Caco-2 (cell line): ENCODE measurements at places on chromosomes 16 and 17. TPM values are rescaled to one million over a fixed set of nuclear protein-coding genes. Genes with fewer than 3 reads are reported as not detected.

DNA sequence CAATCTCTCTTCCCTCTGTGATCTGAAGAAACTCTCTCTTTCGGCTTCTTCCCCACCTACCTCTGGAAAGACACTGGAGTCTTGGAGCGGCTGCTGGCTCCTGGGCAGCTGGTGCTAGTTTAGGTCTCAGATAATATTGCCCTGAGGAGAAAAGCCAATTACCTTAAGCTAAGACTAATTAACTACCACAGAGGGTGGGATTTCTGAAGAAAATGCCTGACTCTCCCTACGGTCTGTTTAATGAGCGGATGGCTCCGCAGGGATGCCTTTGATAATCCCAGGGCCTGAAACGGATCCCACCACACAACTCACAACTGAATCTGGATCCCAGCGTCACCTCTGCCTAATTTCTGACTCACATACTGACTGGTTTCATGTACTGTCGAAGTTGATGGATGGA is 127.0 kb upstream of the NLRP1 start:
- DNase-seq = no peak

DNA sequence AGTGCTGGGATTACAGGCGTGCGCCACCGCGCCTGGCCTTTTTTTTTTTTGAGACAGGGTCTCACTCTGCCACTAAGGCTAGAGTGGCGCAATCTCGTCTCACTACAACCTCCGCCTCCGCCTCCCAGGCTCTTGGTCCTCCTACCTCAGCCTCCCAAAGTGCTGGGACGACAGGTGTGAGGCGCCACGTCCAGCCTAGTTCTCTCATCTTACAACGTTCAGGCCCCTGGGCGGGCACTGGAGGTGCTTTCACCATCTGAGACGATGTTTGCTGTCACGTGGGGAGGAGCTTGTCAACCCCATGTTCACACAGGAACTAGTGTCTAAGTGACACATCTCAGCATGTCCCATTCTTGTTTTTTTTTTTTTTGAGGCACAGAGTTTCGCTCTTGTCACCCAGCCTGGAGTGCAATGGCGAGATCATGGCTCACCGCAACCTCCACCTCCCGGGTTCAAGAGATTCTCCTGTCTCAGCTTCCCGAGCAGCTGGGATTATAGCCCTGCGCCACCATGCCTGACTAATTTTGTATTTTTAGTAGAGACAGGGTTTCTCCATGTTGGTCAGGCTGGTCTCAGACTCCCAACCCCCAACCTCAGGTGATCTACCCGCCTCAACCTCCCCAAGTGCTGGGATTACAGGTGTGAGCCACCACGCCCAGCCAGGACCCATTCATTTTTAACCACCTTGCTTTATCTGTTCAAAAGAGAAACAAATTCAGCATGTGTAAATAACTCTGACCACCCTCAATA is 5.2 kb upstream of the FANCA start:
- no peak for DNase-seq

- DNase-seq = peak; percentile 91
Measured at GRCh38 chr16:66152823-66153393, 213.6 kb upstream of the CDH5 start.

- DNase-seq = no peak
Measured at GRCh38 chr16:51045186-51045585, 105.9 kb downstream of the SALL1 start.

GRCh38 chr16:4805231-4805630 is 2.8 kb upstream of the ROGDI start:
- no peak for DNase-seq

DNA sequence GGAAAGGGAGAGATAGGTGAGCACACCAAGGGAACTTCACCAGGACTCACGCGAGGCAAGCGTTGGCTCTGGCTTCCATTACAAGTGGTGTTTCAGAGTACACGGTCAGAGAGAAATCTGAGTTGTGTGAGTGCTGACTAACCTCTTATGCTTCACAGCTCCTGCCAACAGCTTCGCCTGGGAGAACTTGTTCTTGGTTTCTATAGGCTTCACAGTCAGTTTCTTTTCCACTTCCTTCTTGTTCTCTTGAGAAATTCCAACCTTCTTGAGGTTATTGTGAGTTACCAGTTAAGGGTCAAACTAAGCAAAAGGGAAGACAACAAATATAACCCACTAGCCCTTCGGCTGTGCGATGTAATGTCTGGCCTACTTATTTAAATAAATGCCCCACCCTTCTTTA is 18.9 kb downstream of the PSME3IP1 start:
- no peak for DNase-seq

DNA sequence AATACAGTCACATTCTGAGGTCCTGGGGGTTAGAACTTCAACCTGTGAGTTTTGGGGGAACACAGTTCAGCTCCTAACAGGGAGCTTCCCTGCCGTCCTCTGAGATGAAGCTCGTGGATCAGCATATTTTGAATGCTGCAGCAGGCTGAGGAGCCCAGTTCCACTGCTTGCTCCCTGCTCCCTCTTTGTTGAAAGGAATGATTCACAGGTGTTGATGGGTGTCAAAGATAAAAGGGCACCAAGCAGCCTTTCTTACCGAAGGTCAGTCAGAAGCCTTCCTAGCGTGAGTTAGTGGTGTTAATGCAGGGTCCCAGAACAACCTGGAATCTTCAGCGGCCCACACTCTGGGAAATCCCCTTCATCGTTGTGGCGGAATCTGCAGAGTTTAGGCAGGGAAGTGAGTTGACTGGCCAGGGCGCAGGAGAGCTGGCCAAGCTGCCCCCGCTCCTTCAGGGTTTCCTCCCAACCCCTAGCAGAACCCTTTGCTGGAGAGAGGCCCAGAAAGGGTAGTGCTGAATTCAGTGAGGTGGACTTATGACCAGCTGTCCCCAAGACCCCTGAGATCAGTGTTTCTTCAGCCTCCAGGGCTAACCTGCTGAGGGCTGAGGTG is 114.8 kb downstream of the GNAO1 start:
- peak; percentile 24 for DNase-seq

DNA sequence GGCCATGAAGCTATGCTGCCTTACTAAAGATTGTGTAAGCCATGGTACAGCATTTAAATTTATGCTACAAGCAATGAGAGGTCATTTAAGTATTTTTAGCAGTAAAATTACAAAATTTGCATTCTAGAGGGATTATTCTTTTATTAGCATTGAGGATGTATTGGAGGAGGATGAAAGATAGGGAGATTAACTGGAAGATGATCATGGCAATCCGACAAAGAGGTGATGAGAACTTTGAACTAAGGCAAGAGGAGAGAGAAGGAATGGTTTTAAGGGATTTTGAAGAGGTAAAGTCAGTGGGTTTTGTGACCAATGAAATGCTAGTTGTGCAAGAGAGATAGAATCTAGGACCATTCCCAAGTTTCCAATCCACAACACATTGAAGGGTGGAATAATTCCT is 129.9 kb downstream of the SNX11 start:
- DNase-seq = no peak

DNA sequence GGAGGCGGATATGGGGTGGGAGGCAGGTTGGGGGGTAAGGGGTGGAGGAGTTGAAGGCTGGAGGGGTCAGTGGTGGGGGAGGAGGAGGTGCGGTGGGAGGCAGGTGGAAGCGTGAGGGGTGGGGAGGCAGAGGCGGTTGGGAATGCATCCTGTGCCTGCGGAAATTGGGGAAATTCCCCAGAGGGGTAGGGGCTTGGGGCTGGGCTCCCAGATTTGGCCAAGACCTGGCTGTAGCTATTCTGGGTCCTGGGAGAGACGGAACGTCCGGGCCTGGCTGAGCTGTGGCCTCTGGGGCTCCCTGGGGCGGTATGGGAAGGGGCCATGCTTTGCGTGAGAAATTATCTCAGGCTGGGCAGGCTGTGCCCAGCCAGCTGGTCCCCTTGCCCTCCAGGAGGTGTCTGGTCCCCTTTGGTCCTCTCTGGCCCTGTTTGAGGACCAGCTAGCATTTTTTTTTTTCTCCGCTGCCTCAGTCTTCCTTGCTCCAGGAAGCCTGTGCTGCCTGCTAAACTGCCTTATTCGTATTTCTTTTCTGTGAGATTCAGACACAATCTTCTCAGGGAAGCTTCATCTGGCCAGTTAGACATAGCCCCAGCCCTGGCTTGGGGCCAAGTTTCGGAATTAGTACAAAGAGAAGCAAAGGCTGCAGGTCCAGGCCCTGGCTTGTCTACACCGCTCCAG is 7.3 kb upstream of the TRPV2 start:
- DNase-seq = no peak

DNA sequence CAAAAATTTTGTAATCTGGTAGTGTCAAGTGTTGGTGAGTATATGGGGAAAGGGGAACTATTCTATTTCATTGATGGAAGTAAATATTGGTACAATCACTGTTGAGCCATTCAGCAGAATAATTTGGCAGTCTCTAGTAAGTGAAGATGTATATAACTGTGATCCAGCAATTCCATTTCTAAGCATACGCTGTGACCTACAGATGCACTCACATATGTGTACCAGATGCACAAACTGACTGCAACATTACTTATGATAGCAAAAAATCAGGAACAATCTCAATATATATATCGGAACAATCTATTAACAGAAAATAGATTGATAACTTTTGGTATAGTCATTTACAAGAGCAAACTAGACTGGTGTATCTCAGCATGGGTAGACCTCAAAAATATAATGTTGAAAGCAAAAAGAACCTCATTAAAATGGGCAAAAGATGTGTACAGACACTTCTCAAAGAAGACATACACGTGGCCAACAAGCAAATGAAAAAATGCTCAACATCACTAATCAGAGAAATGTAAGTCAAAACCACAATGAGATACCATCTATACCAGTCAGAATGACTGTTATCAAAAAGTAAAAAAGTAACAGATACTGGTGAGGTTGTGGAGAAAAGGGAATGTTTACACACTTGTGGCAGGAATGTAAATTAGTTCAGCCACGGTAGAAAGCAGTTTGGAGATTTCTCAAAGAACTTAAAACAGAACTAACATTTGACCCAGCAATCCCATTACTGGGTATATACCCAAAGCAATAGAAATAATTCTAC is 20.7 kb downstream of the ADAP2 start:
- no peak for DNase-seq

GRCh38 chr17:66934040-66934439 is 30.5 kb upstream of the CACNG4 start:
- no peak for DNase-seq

GRCh38 chr17:39231091-39231561 is 5.4 kb upstream of the STAC2 start:
- no peak for DNase-seq

DNA sequence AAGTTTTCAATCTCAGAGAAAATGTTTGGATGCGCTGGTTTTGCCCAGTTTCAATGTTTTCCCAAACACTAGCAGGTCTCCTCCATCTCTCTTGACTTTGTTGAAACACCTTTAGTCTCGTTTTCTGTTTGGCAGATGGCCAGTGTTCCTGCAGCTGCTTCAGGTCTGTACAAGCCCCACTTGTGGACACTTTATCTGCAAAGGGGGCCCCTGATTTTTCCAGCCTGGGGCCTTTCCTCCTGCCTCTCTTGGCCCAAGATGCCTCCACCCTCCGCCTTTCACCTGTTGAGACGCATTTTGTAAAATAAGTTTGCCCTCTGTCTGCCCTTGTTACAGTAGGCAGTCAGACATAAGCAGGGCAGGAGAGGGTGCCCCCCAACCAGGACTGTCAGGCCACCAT is 21.8 kb upstream of the PRM1 start:
- no peak for DNase-seq

DNA sequence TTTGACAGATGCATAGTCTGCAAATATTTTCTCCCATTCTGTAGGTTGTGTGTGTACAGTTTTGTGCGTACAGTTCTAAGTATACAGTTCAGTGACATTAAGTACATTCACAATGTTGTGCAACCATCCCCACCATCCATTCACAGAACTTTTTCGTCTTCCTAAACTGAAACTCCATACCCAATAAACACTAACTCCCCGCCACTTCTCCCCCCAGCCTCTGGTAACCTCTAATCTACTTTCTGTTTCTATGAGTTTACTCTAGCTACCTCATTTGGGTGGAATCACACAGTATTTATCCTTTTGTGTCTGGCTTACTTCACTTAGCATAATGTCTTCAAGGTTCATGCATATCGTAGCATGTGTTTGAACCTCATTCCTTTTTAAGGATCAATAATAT is 14.3 kb downstream of the PIK3R5 start:
- no peak for DNase-seq

DNA sequence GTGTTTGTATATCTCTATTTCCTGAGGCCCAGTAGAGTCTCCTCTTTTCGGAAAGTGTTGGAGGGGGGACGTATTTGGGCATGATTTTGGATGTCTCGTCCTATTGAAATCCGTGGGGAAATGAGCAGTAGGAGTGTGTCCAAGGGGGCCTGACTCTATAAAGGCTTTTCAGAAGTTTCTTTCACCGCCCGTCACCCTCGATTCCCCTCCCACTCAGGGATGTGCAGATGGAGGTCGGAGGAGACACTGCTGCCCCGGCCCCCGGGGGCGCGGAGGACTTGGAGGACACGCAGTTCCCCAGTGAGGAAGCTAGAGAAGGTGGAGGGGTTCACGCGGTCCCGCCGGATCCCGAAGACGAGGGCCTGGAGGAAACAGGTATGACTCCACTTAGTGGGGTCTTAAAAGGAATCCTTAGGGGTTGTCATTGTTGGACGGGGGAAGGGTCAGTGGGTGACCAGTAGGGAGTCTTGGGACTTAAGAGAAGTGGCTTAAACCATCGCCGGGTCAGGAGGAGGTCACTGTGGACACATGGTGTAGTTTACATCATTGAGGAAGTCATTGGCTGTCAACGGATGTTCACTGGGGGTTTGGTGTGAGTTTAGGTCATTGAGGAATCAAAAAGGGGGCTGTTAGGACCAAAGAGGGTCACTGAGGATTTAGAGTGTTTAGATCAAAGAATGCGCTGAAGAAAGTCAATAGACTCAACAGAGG is 424 bp downstream of the MON1B start:
- DNase-seq = peak; percentile 38

GRCh38 chr16:30896889-30897733 is 697 bp downstream of the CTF1 start:
- peak; percentile 58 for DNase-seq

DNA sequence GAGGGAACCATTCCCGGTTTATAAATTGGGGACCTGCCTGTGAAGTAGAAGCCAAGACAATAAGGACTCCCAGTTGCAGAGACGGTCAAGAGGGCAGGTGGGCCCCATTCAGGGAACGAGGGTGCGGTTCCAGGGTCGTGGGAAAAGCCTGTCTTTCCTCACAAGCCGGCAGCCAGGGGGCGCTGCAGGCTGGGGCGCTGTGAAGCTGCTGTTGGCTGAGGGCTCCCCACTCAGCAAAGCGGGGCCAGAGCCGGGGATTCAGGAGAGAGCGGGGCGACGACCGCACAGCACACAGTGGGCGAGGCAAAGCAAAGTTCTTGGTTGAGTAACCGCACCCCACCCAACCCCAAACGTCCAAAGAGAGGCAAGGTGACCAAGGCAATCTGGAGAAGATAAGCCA is 24.9 kb downstream of the CDRT15 start:
- no peak for DNase-seq

GRCh38 chr16:78252757-78253156 is 153.3 kb downstream of the WWOX start:
- DNase-seq = no peak

MMP2 gene
- total RNA-seq = 0.14 and 0.91 TPM in 2 replicates

ZSCAN10 gene
- not detected in 2 replicates for total RNA-seq

TAC4 gene
- total RNA-seq = 10.8 and 17.1 TPM in 2 replicates

SRL gene
- not detected in 2 replicates for total RNA-seq

ATP2C2 gene
- total RNA-seq = 45.7 and 47.0 TPM in 2 replicates
